ENCODE measurements at places on chromosomes 7 and 10.

- no peak for DNase-seq
Observed at GRCh38 chr10:131802156-131802915, 98.5 kb upstream of the PPP2R2D start.

DNA sequence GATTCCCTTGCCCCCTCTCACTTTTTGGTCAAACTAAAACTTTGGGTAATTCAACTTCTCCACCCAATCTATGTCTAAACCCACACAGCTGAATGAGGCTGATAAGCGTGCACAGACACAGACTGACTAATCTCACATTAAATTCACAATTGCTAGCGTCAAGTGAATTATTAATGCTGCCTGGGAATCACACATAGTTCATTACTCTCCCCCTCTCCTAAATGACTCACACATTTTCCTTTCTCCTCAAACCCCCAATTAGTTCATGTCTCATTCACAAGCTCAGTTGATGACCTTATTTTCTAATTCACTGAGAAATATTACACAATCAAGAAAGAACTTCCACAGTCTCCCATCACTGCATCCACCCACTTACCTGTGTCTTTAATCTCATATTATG lies 14.5 kb downstream of the KLF14 start:
- DNase-seq = no peak

DNA sequence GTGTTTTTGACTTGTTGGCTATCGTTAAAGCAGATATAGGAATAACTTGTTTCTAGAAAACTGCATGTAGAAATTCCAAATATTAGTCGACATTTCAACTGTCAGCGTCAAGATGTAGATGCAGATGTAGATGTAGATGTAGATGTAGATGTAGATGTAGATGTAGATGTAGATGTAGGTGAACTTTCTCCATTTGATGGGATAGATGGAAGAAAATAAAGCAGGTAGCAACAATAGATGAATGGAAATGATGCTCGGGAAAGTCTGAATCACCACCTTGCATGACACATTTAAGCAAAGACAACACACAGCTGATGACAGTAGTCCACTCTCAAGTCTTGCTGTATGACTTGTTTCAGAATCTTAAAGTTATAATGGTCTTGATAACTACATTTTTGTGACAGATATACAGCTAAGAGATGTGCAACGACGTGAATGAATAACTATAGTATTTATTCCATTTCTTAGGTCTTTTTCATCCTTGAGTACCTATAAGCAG lies 53.5 kb downstream of the SND1 start:
- DNase-seq = no peak

- no peak for DNase-seq
Observed at GRCh38 chr7:123338688-123339087, 138.9 kb upstream of the SLC13A1 start.

DNA sequence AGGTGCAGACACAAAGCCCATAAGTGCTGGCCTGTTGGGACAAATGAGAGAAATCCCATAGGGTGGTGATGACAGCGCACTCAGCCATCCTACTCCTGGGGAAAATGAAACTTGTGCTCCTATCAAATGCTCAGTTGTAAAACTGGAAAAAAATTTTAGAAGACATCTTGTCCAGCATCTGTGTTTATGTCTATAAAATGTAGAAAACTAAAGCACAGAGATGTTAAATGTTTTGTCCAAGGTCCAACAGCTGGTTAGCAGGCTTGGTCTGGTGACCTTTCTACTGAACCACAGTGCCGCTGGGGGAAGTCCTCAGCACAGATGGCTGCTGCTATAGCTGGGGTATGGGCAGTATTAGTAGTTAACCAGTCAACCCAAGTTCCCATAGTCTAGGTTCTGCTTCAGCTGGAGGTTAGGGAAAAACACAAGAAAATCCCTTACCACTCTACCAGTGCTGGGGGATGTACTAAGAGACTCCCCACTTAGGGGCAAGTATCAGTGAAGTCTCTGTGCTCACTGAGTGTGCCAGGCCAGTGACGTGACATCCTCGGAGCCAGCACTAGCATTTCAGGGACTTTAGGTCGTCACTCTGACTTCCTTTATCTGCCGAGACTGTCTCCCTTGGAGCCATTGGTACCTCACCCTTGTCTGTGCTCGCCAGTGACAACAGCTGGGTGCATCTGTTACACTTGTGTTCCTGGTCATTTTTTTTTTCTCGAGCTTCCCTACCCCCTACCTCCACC lies 1.9 kb downstream of the TSPAN33 start:
- DNase-seq = no peak

DNA sequence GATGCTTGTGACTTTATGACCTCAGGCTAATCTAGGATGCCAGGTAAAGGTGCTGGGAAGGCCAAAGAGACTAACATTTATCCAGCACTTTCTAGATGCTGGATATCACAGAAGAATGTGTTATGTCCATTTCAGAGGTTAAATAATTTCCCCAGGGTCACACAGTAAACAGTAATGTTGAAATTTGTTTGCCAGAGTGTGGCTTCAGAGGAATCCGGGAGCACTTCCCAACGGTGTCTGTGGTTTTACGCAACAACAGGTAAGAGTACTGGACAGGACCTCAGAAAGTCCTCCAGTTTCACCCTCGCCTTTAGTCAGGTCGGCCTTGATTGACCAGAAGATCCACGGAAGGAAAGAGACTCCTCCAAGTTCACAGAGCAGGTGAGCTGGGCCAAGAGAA lies 1.7 kb downstream of the SHTN1 start:
- no peak for DNase-seq

GRCh38 chr10:128892005-128892404 lies 575.0 kb upstream of the MGMT start:
- DNase-seq = no peak

GRCh38 chr7:47907981-47908616 lies 40.2 kb downstream of the PKD1L1 start:
- no peak for DNase-seq

DNA sequence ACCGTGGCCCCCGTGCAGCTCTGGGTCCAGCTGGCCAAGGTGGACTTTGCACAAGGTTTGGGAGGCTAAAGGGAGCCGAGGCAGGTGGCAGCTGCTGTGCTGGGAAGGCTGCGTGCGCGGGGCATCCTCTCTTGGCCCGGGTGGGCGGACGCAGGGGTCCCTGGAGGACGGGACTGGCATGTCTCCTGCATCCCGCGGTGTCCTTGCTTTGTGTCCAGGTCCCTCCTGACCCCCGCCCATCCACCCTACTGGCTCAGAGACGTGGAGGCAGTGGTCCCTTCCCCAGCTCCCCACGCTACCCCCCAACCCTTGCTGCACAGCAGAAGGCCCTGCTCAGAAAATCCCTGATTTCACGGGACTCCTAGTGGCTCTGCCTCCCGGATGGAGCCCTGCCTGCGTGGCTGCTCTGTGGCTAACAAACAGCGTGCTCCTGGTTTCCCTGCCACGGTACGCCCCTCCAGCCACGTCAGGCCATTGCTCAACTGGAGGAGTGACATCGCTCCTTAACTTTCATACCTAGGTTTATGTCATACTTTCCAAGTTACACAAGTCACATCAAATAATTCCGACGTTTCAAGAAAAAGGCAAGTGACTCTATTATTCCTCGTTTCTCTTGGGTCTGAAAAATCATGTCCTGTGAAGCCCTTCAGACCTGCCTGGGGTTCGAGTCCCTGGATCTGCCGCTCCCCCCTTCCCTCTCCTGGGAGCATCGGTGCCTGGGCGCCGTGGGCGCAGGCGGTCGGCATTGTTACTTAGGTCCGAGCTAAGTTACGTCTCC lies 421.9 kb downstream of the DNAJB6 start:
- DNase-seq = no peak

- no peak for DNase-seq
Observed at GRCh38 chr7:10034843-10035556, 938.7 kb upstream of the PHF14 start.

DNA sequence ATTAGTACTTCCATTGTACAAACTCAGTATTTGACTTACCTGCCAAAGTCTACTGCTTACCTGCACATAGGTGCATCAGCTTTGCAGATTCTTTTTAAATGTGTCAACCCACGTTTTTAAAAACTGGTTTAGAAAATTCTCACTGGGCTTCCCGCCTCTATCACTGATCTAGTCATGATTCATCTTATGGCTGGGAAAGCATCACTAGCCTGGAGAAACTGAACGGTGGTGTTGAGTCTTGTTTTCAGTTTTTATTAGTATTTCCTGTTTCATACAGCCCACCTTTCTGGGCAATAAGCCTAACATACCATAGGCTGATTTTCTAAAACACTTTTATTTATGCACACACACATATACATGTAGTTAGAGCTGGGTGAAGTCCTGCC lies 19.7 kb downstream of the DOCK1 start:
- no peak for DNase-seq

GRCh38 chr7:133837224-133837623 lies 289.9 kb upstream of the LRGUK start:
- no peak for DNase-seq

All from stimulated activated CD4-positive, alpha-beta T cell treated with anti-CD3 and anti-CD28 coated beads, Interleukin-4, amount 100 ng/mL, for 48 hours (primary cell).